ENCODE measurements at places on chromosomes 12 and 14.

DNA sequence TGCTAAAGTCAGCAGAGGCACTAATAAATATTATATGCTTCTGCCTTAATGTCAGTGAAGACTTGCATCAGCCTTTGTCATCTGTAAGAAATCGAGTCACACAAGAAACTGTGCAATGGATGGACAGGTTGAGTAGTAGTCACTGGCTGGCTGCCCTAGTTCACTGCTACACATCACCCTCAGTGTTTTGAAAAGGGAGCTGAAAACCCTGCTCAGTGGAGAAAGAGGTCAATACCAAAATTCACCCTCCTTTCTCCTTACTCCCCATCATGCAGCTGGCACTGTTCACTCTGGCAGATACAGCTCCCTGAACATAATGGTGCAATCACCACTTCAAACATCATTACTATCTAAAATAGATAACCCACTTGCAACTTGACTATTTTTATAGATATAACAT lies 6.6 kb downstream of the ANKS1B start:
- DNase-seq, result no peak

- DNase-seq, result no peak
These were observed 112.0 kb upstream of the PDZRN4 start for GRCh38 chr12:41076114-41076513.

DNA sequence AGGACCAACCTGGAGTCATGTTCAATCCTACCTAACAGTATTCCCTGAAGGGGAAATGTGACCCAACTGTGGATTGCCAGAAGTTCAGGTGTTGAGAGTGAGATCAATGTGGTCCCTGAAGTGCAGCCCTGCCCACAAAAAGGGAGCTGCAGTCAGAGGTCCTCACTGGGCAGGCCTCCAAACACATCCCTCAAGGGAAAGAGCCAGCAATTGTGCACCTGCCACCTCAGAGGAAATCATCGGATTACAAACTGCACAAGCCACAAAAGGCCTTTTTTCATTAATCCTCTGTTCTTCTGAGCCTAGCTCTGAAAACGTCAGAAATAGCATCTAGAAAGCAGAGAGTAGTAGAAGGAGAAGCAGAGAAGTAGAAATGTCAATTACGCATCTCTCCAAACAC lies 10.8 kb upstream of the MDM1 start:
- no peak for DNase-seq

DNA sequence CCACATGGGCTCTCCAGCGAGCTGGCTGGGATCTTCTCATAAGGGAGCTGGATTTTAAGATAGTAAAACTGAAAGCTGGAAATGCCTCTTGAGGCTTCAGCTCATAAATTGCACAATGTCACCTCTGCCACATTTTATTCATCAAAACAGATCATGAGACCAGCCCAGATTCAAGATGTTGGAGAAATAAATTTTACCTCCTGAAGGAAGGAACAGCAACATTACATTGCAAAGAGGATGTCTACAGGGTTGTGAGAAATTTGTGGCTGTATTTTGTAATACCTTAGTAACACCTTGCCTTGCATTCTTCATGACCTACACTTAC lies 43.1 kb upstream of the KRR1 start:
- no peak for DNase-seq

DNA sequence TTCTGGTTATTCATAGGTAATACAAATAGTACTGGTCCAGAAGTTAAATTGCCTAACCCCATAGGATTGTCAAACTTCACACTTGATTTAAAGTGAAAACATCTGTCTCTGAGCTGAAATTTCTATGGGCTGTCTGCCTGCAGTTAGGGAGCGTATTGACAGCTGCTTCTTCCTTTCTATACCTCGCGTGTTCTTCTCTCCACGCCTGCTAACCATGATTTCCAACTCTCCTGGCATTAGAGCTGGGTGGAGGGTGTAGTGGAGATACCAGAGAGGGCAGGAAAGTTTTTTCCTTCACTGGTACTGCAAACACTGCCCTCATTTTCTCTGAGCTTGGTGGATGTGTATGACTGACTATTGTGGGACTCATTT lies 429.0 kb upstream of the FBXO33 start:
- no peak for DNase-seq

GRCh38 chr12:105986779-105987684 lies 151.7 kb downstream of the NUAK1 start:
- no peak for DNase-seq

GRCh38 chr12:131097202-131098177 lies 143.8 kb downstream of the ADGRD1 start:
- no peak for DNase-seq

- DNase-seq, result no peak
These were observed 2.9 kb upstream of the CALM1 start for GRCh38 chr14:90393966-90394365.

All from activated CD4-positive, alpha-beta T cell treated with anti-CD3 and anti-CD28 coated beads, Interleukin-2, amount 50 U/mL, for 4 hours (primary cell).